NB4 (cell line): ENCODE measurements at places on chromosomes 16 and 17.
A peak's percentile ranks its signal among the peaks of the same experiment; 100 is the strongest.

DNA sequence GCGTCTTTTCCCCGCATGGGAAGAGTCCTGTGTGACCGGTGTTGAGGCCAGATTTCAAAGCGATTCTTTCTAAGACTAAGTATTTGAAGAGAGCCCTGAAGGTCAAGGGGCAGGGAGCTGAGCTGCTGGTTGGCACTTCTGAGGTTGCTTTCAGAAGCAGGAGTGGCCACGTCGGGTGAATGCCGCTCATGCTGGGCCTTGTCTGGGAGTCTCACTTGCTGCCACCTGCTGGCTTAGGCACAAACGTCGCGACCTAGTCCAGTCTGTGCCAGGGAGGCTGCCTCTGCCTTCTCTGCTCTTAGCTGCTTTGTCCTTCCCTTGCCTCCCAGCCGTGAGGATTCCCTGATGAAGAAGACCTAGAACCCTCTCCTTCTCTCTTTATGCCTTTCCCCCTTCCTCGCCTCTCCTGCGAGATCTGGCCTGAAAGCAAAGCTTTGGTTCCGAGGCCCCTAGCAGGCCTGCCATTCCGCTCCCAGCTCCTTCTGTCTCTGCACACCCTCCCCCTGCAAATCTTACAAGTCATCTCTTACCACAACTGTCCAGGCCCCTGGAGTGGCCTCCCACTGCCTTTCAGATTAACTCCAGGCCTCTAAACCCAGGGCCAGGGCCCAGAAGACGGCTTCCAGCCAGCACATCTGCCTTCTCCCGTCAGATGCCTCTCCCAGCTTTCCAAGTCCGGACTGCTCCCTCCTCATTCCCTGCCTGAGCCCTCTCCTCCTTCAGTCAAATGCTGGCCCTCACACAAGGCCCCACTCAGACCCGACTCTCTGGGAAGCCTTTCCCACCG, 11.4 kb downstream of the CTNS start:
- DNase-seq: peak; percentile 57

DNA sequence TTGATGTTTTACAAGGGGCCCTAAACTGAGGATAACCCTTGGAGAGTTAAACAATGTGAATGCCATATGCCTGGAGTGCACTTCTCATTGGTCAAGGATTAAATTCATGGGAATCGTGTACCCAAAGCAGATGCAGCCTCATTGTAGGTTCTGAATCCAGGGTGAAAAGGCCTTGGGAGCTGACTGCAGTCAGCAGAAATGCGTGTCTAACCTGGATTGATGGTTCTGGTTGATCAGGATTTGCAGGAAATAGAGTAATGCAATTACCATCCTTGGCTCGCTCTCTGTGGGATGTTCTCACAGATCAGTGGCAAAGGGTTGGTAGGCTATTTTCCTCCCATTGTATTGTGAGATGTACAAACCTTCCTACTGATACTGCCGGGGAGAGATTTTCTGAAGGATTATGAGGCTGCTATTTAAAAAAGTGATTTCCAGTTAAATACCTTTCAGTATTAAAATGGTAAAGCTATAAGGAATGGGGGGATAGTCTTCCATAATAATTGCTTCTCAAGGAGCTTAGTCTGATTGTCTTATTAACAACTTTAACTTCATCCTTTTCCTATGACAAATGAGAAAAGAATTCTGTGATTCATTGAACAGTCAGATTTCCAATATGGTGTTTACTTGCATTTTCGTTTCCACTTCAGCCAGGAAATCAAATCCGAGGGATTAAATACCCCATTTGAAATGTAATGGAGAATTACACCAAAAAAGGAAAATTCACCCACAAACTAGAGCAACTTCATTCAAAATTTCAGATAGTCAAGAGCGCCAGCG, 1028.1 kb upstream of the EEF2KMT start:
- no peak for DNase-seq

DNA sequence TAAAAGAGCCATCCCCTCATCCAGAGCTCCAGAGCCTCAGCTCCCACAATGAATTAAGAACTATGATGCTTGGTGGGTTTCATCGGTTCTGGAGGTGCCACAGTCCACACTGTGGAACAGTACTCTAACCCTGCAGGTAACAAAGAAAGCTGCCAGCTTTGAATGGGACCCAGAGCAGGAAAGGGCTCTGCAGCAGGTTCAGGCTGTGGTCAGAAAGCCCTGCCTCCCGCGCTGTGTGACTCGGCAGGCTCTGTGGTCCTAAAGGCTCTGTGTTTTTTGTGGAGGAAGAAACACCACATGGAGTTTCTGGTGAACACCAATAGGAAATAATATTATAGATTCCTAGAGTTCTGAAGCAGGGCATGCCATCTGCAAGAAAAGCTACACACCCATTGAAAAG, 32.5 kb downstream of the MRPS23 start:
- no peak for DNase-seq

GRCh38 chr17:15334266-15334665, 7.1 kb downstream of the TEKT3 start:
- DNase-seq: no peak

DNA sequence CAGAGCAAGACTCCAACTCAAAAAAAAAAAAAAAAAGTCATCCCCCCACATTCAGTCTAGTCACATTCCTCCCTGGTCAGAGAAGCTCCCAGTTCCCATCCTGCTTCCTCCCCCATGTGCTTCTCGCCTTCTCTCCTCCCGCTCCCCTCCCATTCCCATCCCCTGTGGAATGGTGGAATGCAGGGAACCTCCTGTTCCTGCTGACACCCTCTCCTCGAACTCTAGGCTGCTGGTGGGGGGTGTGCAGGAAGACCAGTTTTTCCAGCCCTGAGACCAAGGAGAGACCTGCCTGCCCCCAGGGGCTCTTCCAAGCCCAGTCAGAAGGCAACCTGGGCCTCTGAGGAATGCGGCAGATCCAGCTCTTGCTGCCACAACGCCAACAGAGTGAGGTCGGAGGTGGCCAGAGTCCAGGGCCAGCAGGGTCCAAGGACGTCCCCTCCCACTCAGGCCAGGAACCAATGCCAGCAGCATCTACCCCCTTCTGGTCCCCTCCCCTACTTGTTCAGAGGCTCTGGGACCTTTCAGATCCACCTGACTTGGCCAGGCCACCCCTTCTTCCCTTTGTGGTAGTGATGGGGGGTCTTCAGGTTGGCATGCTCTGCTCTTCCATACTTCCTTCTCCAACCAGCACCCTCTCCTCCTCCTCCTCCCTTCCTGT, 39.3 kb upstream of the TAC4 start:
- DNase-seq: no peak

GRCh38 chr16:69906838-69907401, 44.2 kb upstream of the CLEC18A start:
- DNase-seq: no peak

GRCh38 chr16:70630960-70631745, 15.2 kb upstream of the IL34 start:
- no peak for DNase-seq

DNA sequence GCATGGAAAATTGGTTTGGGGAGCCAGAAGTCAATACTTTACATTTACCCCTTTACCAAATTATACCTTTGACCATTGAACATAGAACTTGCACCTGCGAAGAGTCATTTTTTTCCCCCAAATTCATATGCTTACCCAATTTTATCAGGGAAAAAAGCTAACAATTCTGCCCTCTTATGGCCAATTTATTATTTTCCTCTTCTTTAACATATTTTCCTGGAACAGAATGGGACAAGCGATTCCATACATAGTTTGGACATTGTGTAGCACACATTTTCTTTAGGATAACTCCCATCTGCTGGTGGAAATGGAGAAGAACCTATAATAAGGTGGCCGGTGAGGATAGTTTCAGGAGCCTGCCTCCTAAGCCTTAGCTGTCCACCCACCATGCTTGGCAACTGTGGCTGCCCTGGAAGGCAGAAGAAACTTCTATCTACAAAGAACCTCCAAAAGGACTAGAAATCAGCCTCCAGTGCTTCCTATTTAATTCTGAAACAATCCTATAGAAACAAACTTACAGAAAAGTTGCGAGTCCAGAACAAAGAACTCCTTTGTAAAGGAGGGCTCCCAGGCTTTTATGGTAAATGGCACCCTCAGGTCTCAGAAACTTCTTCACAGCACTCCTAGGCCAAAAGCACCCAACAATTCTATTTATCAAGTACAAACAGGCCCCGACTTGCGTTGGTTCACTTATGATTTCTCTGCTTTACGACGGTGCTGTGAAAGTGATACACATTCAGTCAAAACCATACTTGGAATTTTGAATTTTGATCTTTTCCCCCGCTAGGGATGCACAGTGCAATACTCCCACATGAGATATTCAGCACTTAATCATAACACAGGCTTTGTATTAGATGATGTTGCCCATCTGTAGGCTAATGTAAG, 64.1 kb upstream of the CACNG4 start:
- DNase-seq: no peak

- peak; percentile 92 for DNase-seq
Measured at GRCh38 chr17:28725660-28726225, 290 bp downstream of the TLCD1 start.

GRCh38 chr17:58089111-58089510, 5.9 kb downstream of the DYNLL2 start:
- DNase-seq: no peak

DNA sequence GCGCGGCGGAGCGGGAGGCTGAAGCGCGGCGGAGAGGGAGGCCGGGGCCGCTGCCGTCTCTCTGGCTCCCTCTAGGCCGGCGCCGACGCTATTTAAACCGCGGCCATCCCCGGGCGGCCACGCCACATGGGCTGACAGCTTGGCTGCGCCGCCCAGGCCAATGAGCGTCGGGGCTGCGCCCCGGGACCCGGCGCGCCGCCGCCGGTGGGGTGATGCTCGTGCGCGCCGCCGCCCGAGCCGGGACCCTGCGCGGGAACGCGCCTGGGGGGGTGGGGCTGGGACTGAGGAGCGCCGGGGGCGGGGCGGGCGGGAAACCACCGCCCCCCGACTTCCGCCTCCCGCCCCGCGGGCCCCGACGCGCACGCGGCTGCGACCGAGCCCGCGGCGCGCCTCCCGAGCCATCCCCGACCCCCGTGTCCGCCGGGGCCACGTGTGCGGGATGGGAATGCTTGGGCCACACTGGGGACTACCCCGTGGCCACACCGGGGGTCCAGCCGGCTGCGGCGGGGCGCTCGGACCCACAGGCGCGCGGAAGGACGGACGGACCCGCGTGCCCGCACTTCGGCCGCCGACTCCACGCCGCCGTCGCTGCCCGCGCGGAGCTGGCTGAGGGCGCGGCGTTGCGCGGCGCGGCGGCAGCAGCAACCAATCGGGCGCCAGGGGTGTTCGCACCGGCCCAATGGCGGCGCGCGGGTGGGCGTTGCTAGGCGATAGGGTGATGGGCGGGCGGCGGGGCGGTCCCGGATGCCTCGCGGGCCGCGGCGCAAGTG, at the start of gene FASN:
FASN (minus strand) TSS at position 68 of the 770 bp plus-strand sequence. CDS start 1,791 bp downstream, outside the sequence.
- DNase-seq: peak; percentile 96
